Central memory CD4-positive, alpha-beta T cell (primary cell): ENCODE measurements at places on chromosomes 5 and 9.

DNA sequence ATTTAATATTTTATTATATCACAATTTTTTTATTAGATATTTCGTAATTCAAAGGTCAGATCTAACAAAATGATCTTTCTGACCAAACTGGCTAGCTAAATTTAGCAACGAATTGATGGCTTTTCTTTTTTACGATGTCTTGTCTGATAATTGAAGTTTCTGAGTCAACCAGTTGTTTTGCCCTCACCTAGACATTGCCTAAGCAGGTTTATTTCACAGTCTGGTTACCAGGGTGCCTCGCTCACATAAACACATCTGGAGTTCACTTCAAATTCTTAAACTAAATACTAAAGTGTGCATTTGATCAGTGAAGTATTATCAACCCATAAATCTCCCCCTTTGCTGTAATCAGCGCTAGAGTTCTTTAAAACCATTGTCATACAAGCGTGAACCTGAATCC, 448.3 kb downstream of the TLE4 start:
- DNase-seq, result no peak

DNA sequence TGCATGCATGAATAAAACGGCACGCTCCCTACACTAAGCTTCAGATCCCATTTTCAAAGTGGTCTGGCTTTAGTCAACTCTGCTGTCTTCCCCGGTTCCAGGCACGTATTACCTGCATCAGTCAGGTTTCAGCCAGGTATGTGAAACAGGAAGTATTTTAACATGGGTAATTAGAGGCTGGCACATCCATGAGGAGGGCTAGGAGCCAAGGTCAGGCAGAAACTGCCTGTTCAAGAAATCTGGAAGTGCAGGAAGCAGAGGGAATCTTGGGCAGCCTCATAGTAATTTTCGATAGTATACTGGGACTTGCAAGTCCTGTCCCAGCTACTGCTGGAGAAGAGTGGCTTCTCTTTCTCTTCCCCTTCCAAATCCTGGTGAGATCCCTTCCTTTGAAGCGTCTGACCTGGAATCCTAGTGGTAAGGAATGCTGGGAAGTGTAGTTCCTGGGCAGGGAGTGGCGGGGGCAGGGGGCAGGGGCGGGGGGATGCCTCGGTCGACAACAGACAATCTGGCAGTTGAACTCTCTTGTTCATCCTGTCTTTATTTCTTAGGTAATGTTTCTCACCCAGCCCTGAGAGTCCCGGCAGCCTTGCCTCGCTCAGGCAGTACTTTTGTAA, 403.1 kb downstream of the TLE4 start:
- DNase-seq, result no peak

GRCh38 chr5:168851902-168852321, 272.7 kb upstream of the PANK3 start:
- DNase-seq, result peak; percentile 82

GRCh38 chr5:64865662-64866061, 96.9 kb downstream of the CWC27 start:
- no peak for DNase-seq

DNA sequence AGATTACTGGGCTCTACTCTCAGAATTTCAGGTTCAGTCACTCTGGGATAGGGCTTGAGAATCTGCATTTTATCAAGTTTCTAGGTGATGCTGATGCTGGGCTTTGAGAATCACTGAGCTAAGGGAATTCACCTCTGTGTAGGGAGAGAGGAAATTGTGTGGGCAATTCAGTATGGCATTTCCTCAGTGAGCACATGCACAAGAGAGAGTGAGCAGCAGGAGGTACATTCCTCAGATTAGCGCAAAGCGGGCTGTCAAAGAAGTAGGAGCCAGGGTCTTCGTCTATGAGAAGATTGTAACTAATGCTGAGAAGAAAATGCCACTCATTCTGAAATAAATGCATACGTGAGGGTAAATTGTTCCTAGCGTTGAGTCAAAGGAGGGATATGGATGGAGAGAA, 175.9 kb downstream of the KIF4B start:
- no peak for DNase-seq

DNA sequence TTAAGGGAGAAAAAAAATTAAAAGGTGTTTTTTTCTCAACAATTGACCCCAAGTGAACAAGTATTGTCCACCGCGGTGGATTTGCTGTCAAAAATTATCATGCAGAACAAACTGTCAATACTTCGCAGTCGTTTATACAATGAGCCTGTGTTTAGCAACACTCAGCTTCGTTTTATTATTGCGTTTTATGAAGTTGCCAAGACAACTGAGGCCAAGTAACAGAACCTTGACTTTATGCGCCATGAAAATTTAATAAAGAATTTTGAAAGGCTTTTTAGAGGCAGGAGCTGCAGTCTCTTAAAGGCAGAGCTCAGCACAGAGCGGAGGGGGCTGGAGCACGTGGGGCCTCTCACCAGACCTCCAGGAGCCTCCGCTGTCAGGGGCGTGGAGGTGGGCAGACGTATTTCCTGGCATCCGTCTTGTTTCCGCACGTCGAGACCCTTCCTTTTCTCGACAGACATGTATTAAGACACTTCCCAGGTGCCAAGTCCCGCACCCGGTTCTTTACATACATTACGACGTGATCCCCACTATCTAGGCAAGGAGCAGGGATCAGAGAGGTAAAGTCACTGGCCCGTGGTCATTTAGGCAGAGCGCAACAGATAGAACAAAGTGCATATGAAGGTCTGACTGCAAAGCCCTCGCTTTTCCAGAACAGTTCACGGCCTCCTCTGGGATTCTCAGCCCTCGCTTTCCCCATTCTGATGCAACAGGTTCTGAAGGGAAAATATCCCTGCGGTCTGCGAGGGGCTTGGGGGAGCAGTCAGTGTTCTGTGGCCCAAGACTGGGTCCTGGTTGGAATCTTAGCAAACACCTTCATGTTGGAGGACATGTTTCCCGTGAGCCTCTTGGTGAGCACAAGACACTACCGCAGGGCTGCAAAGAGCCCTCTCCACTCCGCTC, 164.4 kb downstream of the DAB2IP start:
- no peak for DNase-seq

GRCh38 chr5:74502479-74502950, 138.0 kb downstream of the ENC1 start:
- DNase-seq, result no peak

GRCh38 chr5:141683596-141684141, 1.6 kb upstream of the ARAP3 start:
- no peak for DNase-seq

DNA sequence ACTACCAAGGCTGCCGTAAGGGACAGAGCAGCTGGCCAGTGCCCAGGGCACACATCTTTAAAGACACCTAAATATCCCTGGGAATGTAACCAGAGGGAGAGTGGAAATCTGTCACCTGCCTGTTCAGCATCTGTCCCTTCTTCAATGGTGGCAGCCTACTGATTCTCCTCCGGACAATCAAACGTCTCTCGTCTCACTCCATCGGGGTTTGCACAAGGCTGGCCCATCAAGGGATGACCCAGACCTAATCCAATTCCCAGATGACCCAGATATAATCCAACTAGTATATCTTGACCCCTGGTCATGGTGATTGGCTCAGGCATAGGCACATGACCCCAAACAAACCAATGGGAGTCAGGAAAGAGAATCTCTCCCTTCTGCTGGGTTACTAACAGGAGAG, 93.5 kb downstream of the HRH2 start:
- DNase-seq, result no peak

- no peak for DNase-seq
Observed at GRCh38 chr5:166810721-166811120, 1480.7 kb upstream of the WWC1 start.

- DNase-seq, result no peak
Observed at GRCh38 chr5:89090037-89090436, 207.1 kb upstream of the MEF2C start.

GRCh38 chr9:106800701-106801270, 62.2 kb upstream of the ZNF462 start:
- DNase-seq, result no peak

- no peak for DNase-seq
Observed at GRCh38 chr5:53350991-53351770, 129.2 kb upstream of the FST start.

DNA sequence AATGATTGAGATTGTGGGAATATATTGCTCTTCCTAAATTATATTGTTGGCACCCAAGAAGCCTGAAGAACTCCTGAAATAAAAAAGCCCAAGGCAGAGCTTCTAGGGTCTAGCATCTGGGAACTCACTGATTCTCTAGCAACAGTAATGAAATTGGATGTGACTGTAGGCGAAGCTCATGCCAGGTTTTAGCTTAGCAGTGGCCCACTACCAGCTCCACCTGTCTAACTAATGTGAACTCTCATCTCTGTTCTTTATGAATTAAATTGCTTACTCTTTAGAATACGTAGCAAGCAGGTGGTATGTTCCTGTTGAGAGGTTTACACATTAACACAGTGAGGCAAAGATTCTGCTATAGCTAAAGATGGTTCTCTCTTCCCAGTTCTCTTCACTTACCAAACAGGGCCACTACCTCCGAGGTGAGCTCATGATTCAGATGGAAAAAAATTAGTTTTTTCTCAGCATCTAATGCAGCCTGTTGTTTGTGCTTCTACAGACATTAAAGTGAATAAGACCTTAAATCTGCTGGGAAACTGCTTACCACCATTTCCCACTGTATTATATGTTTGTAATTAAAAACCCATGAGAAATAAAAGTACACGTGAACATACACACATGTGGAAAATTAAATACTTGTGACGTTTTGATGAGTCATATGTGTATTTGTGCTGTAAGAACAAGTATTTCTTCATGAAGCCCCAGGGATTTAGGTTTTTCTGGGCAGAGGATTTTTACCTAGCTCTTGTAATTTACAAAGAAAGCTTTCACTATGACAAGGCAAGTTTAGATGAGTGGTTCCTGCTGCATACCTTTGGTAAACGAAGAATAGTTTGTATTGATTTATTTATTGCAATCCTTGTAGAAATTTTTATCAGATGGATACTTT, 360.1 kb downstream of the KDM4C start:
- DNase-seq, result no peak

- no peak for DNase-seq
Observed at GRCh38 chr5:40416098-40416497, 263.6 kb upstream of the PTGER4 start.

DNA sequence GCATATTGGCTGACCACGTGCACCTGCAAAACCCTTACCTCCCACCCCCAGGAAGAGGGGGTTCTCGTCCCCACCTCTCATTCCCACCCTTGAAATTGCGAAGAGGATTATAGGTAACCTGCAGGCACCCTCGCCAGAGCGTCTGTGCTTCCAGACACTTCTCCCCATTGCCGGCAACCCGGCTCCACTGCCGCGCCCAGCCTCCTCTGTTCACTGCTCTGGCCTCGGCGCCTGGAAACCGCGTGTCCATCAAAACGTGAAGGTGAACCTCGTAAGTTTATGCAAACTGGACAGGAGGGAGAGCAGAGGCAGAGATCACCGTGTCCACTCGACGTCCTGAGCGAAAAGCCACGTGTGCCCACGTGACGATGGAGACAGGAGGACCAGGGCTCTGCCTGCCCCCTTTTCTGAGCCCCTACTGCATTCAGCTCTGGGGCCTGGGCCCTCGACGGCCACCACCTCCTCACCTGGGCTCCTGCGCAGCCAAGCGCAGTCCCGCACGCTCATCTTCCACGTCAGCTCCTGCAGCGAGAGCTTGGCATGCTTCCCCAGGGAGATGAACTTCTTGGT, 1.9 kb downstream of the TERT start:
- no peak for DNase-seq

DNA sequence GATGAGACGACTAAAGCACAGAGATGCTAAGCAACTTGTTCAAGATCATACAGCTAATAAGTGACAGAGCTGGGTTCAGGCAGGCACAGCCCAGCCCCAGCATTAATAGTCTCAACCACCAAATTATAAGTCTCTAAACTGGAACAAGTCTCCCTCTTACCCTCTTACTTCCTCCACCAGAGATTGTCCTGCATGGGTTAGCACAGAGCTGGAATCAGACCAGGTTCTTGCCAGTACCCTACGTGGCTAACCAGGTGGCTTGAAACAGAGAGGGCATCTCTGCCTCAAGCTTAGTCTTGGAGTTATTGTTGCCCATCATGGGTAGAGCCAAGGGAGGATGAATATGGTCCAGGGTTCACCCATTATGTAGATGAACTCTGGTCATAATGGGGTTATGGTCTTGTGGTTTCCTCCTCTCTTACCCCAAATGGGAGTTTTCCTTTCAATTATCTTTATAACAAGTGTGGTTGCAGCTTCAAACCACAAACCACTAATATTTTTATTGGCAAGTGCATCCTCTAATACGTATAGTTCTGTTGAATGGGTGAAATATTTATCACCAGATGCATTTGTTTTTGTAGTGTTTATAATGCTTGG, 8.3 kb upstream of the XPA start:
- peak; percentile 26 for DNase-seq

DNA sequence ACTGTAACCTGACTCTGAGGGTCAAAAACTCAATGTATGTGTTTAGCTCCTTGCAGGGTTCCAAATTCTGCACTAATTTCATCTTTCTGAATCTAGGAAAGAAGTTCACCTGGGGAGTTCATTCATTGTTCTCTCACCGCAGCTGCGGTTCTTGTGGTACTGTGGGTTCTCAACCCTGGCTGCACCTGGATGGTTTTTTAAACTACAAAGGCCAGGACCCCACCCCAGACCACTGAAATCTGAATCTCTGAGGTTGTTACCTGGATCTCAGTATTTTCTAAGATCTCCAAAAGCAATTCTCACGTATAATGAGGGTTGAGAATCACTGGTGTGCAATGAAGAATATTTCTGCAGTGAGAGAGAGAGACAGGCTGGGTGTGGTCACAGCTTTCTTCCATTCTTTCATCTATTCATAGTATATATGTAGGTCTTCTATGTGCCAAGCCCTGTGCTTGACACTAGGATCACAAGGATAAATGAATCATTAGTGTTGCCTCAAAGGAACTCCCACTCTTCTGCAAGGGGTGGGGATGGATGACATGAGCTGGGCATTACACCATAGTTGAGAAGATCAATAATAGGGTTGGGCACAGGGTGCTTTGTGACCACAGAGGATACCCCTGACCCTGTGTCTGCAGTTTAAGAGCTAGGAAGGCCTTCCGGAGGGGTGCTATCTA, 109.8 kb downstream of the GALNT10 start:
- no peak for DNase-seq

DNA sequence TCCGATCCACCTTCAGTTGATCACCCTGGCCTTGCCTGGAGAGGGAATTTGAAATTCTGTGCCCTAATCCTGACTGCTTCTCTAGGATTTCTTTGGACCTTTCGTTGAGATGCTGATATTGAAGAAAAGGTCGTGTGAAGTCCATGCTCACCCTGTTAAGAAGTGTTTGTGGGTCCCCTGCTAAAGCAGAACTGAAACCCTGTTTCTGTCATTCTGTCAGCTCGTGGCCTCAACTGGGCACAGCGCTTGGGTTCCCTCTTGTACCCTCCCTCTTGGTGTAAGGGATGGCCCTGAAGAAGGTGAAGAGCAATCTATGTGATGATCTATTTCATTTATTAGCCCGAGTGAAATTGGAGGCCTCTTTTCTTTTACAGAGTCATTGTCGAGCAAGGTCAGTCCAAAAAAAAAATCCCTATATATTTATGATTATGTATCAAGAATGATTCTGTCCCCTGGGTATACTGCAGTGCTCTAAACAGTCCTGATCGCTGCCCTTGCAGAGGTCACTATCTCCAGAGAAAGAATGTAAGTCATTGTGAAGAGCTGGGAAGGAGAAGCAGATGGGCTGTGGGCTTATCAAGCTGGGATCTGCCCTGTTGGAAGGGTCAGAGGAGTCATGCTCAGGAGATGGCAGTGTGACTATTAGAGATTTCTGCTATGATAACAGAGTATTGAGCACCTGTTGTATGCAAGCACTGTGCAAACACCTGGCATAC, 56.1 kb downstream of the WWC1 start:
- no peak for DNase-seq

GRCh38 chr5:93582677-93583438, at the start of gene NR2F1:
Gene NR2F1, plus strand, starts transcription at chr5:93583222. Its CDS starts 1,802 bp downstream, at chr5:93585024.
- DNase-seq, result no peak
